ENCODE measurements at places on chromosomes 1 and 21.

GRCh38 chr1:234246638-234247116 lies 126.6 kb upstream of the COA6 start:
- no peaks in the 10 kb centered on the region for H3K36me3 ChIP-seq
- no peak overlapping the region for H3K4me3 ChIP-seq
- peak; percentile 71 for ATAC-seq
- H3K27me3 ChIP-seq, result peaks cover 22% of the 10 kb centered on the region

- H3K27ac ChIP-seq, result no peak overlapping the region
- no peaks in the 10 kb centered on the region for H3K36me3 ChIP-seq
- ATAC-seq, result no peak
Observed at GRCh38 chr1:19046972-19047731, 90.7 kb upstream of the IFFO2 start.

- ATAC-seq, result no peak
- no peaks in the 10 kb centered on the region for H3K36me3 ChIP-seq
- H3K27me3 ChIP-seq, result peaks cover 8% of the 10 kb centered on the region
- peak overlapping the region; percentile 56 for H3K27ac ChIP-seq
- H3K4me3 ChIP-seq, result peak overlapping the region; percentile 20
Observed at GRCh38 chr1:200479816-200480215, 70.0 kb upstream of the ZNF281 start.

DNA sequence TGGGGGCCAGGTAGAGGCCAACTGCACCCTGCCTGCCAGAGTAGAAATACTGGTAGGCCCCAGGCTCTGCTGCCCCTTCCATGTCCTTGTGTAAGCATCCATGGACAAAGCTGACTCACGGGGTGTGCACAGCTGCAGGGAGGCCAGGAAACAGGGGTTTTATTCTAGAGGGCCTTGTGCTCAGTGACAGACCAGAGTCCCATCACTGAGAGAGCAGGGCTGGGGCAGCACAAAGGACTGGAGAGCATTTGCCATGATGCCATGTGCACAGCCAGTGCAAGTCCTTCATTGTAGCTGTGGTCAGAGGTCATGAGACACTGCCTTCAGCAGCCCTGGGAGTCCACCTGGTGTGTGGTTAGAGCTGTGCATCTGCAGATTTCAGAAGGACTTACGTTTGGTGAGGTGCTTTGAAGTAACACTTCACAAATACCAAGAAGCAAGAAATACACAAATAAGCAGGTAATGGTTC lies 8.1 kb downstream of the ARF1 start:
- no peak for ATAC-seq
- peak overlapping the region; percentile 90 for H3K4me3 ChIP-seq
- peak overlapping the region; percentile 20 for H3K27ac ChIP-seq
- H3K36me3 ChIP-seq, result peaks cover 100% of the 10 kb centered on the region

GRCh38 chr1:216705676-216706075 lies 17.6 kb downstream of the ESRRG start:
- no peak for ATAC-seq
- no peak overlapping the region for H3K4me3 ChIP-seq
- H3K27me3 ChIP-seq, result no peaks in the 10 kb centered on the region
